ENCODE measurements at places on chromosomes 2 and 18.

DNA sequence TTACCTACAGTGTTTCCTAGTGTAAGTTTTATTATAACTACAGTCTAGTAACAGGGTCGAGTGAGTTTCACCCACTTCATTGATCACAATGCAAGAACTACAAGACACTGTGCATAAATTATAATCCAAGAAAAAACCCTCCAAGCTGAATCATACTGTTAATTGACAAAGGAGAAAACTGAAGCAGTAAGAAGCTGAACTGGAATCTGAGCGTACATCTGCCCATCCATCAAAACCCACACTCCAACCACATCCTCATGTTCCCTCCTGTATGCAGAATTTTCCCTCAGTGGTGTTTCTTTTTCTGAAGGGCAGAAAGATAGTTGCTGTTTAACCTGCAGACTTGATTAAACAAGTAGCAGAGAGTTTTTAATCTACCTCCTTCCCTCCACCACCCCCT lies 49.5 kb upstream of the KIDINS220 start:
- no peak for DNase-seq

DNA sequence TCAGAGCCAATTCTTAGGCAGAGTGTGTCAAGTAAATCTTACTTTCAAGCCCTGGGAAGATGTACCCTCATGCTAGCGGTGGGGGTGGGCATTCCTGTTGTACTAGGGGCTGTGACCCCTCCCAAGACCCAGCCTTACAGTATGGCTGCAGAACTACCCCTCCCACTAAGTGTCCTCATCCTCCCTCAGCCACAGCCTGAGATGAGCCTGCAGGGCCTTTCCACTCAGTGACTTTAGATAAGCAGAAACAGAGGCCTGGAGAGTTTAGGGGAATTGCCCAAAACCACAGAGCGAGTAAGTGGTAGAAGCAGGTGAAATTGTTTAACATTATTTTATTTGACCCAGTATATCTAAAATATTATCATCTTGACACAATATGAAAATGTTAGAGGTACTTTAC lies 36.6 kb downstream of the TTC32 start:
- DNase-seq = no peak

- DNase-seq = no peak
Observed at GRCh38 chr2:227348324-227348723, 23.3 kb downstream of the MFF start.

GRCh38 chr2:145206496-145207281 lies 686.8 kb upstream of the ZEB2 start:
- DNase-seq = no peak

DNA sequence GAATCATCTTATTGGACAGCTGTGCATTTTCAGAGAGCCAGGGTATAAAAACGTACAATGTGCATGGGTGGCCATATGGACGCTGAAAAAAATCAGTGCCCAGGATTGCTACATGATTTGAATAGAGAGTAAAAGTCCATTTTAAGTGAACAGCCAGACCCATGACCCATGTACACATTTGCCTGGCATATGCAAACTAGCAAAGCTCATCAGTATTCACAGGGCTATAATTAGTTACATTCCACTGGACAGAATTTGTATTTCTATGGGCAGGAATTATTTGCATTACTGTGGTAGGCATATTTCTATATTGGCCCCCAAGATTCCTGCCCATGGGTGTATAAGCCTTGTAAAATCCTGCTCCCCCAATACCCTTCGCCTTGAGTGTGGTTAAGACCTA lies 78.8 kb downstream of the PTH2R start:
- no peak for DNase-seq

- DNase-seq = peak; percentile 49
Observed at GRCh38 chr2:70785137-70785911, 5.1 kb downstream of the FIGLA start.

DNA sequence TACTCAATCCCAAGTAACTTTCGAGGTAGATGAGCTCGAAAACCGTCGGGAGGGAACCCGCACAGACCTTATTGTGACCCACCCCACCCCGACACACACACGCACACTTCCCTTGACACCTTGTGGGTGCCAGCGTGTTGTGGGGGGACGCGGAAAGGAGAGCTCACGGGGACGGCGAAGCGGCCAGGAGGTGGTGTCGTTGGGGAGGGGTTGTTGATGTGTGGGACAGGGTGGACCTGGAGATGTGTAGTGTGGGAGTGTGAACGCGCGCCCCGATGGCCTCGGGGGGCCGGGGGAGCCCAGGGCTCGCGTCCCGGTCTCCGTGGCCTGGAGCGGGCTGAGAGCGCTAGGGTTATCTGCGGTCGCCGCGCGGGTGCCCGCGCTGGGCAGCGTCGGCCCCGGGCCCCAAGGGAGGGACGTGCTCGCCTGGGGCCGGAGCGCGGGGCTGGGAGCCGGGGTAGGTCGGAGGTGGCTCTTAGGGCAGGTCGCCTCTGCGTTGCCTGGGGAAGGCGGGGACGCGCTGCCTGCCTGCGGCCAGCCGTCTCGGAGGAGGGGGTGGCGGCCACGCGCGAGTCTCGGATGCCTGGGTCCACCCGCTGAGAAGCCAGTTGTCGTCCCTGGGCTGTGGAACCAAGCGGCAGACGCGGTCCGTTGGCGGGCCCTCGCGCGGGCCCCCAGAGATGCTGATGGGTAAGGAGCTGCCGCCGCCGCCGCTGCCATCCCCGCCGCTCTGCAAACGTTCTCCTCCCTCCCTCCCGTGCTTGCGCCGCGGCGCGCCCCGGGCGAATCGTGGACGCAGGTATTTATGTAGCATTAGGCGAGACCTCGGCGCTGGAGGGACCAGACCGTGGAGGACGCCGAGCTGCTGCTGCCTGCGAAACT lies 1.6 kb downstream of the KLHL29 start:
- DNase-seq = peak; percentile 33

DNA sequence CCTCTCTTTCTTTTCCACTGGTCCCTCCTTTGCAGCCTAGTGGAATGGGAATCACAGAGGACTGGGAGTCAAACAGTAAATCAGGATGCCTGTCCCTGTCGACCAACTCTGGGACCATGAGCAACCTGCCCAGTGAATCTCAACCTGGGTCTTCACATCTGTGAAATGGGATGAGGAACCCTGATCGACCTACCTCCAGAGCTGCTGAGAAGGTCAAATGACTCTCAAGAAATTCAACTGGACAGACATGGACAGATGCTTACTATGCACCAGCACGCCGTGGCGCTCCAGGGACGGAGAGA lies 73.3 kb upstream of the TAF1B start:
- DNase-seq = no peak

DNA sequence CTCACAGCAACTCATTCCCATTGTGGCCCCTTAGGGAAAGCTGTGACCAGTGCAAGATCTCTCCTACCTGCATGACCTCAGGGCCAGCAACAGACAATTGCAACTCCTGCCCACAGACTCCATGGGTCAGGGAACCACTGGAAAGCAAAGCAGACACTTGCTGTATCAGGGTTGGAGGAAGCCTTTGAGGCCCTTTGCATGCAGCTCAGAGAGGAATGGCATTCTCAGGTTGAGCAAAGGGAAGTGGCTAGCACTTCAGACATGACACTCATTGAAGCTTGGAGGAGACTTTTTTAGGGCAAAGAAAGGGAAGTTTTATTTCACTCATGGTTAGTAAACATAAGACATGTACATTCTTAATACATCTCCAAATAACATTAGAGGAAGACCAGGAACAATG lies 22.1 kb downstream of the IL1F10 start:
- no peak for DNase-seq

GRCh38 chr2:120538691-120539423 lies 192.9 kb downstream of the INHBB start:
- DNase-seq = no peak

- no peak for DNase-seq
Observed at GRCh38 chr2:98917031-98917471, 19.0 kb downstream of the CRACDL start.

- DNase-seq = no peak
Observed at GRCh38 chr2:217981084-217981730, 21.6 kb downstream of the TNS1 start.

GRCh38 chr2:219171231-219171651 lies 1.4 kb upstream of the SLC23A3 start:
- DNase-seq = no peak

GRCh38 chr2:134135793-134136192 lies 118.1 kb upstream of the MGAT5 start:
- DNase-seq = no peak

Measured in activated naive CD4-positive, alpha-beta T cell treated with anti-CD3 and anti-CD28 coated beads, Interleukin-2, amount 50 U/mL, for 16 hours (primary cell).